ENCODE measurements at places on chromosomes 4 and X. TPM values are rescaled to one million over a fixed set of nuclear protein-coding genes. Genes with fewer than 3 reads are reported as not detected.

DNA sequence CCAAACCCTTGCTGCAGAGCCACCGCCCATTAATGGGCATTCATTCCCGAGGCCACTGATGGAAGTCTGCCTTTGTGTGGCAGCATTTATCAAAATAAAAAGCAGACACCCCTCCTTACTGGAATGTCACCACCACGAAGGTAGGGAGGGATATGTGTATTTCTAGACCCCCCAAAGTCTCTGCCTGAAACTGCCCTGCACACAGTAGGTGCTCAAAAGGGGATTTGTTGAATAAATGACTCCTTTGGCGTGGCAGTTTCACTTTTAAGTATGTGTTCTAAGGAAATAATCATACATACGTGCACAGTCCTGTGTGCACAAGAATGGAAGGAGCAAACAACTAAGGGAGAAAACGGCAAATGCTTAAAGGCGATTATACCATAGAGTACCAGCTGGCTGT is 23.6 kb upstream of the GLOD5 start:
- DNase-seq, result no peak

- DNase-seq, result no peak
Observed at GRCh38 chr4:146329050-146329716, 114.8 kb downstream of the REELD1 start.

- no peak for DNase-seq
Observed at GRCh38 chr4:121112530-121112929, 40.2 kb upstream of the NDNF start.

DNA sequence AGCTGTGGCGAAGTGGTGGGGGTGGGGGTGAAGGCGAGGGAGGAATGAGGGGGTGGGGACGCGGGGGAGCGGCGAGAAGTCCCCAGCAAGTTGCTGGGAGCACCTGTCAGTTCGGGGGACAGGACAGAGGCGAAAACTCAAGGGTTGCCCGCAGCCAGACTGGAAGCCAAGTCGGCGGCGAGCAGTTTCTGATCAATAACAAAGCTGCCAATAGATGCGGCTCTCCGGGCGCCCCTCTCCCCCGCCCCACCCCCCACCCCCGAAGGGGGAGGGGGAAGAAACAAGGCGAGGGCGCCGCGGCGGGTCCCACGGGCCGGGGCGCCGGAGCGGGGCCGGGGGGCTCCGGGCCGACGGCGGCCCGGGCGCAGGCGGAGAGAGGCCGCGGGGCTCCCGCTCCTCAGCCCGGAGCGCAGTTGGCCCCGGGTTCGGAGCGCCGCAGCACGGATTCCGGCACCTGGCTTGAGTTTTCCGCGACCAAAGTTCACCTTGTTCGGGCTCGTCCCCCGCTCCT is 379 bp downstream of the PDGFC start:
- peak; percentile 21 for DNase-seq

DNA sequence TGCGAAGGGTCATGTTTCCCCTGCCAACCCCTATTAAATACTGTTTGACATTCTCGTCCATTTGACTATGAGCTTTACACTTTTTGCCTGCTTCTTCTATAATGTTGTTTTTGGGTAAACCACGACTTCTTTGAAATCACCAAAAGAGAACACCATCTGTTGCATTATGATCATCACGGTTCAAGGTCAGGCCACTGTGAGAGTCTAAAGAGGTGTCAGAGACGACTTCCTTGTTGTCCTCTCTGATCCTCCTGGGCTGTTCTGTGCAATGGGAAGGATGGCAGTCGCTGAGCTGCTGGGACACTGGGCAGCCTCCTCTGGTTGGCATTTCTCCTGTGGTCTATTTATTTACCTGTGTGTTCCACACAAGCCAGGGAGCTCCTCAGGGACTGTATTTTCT is 137.5 kb downstream of the RASL11B start:
- DNase-seq, result no peak

DNA sequence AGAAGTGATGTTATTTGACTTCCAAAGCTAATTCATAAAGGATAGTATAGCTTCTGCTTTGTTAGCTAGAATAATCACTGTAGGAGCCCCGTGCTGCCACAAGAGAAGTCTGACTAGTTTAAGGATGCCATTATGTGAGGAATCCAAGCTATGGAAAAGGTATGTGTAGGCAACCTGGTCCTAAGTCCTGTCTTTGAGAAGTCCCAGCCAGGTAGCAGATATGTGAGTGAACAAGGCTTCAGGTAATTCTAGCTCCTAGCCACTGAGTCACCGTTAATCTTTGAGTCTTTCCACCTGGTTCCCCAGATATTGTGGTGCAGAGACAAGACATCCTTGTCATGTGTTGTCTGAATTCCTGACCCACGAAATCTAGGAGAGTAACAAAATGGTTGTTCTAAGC is 55.5 kb downstream of the BMP3 start:
- no peak for DNase-seq

DNA sequence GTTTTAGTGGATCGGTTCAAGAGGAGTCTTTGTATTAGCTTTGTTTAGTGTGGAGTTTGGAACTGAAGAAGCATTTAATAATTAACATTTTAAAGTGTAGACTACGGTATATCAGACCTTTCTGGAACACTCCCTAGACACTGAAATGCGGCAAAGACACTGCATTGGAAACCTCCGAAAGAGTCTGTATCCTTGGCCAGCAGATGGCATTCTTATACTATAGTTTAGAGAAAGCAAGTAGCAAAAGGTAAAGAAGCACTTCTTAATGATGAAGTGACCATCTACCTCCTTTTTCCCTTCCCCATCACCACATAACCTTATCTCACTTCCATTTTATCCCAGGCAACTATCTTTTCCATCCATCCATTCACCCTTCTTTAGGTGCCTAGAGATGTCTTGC is 7.6 kb downstream of the FABP2 start:
- DNase-seq, result no peak

- peak; percentile 35 for DNase-seq
Observed at GRCh38 chr4:42331914-42332368, 65.3 kb upstream of the SHISA3 start.

- DNase-seq, result no peak
Observed at GRCh38 chrX:100373673-100374072, 36.4 kb downstream of the PCDH19 start.

GRCh38 chr4:3302786-3303564 is 10.2 kb downstream of the RGS12 start:
- DNase-seq, result no peak

GRCh38 chrX:22117633-22118032 is 85.5 kb downstream of the PHEX start:
- DNase-seq, result no peak

DNA sequence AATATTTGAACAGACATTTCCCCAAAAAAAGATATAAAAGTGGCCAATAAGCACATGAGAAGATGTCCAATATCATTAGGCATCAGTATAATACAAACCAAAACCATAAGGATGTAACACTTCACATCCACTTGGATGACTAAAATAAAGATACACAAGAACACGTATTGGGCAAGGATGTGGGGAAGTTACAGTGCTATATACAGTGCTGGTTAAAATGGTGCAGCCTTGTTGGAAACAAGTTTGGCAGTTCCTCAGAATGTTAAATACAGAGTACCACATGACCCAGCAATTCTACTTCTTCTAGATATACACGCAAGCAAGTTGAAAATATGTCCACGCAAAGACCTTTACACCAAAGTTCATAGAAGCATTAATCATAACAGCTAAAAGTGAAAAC is 58.9 kb downstream of the HAUS3 start:
- no peak for DNase-seq

DNA sequence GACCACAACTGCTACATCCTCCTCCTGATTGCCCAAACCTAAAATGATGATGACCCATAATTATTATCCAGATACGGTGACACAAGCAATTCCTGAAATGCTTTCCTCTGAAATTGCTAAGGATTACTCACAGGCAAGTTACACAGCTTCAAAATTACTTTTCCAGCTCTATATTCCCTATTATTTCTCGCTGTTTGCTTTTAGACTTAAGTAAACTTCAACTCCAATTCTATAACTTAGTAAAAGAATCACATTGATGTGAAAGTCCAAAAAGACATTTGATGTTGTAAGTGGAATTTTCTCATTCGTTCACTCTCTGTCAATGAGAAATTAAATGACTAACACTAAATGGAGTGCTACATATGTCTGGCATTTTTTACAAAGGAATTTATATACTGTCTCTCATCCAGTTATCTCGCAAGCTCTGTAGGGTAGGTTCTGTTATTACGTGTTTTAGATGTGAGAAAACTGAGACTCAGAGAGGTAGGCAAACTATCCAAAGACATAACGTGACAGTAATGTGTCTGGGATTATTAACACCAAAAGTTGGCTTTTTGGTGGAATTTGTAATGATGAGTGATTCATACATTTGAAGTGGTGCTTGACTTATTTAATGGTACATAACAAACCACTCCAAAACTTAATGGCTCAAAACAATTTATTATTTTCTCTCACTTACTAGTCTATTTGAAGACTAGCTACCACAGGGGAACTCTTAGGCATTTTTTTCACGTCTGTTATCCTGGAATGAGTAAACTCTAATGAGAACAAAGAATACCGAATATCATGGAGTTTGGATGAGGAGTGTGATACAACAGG is 31.5 kb downstream of the PALLD start:
- no peak for DNase-seq

DNA sequence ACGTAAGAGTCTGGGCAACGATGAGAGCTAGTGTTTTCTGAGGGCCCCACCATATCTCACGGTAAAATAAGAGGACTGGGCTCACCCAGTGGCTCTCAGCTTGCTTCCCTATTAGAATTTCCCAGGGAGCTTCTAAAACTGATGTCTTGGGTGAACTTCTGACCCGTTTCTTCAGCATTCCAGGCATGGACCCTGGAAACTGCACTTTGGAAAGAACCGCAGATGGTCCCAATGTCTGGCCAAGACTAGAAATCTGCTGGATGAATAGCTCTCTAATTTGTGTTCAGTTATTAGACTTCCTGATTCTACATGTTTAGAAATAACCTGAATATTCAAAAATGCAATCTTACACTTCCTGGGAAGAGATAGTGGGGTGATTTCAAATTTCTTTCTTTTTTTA is 127.8 kb downstream of the ANOS1 start:
- no peak for DNase-seq

DNA sequence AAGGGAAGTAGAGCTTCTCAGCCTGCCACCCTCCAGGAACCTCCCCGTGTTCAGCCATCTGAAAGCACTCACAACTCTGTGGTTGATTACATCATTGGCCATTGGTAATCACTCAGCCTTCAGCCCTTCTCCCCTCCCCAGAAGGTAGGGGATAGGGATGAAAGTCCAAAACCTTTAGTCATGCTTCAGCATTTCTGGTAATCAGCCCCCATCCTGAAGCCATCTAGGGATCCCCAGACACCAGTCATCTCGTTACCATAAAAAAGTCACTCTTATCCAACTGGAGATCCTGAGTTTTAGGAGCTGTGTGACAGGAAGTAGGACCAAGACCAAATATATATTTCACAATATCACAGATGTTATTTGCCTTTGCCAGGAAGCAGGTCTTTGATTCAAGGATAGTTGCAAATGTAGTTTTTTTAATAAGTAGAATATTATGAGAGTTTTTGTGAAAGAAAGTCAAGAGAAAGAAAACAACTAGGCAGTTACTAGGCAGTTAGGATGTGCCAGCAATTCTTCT is 364.6 kb upstream of the NOCT start:
- DNase-seq, result no peak

- DNase-seq, result no peak
Observed at GRCh38 chrX:82742351-82742750, 765.7 kb upstream of the POU3F4 start.

- DNase-seq, result no peak
Observed at GRCh38 chr4:110840221-110840654, 217.4 kb upstream of the PITX2 start.

- DNase-seq, result no peak
Observed at GRCh38 chr4:84631573-84631972, 48.6 kb downstream of the CDS1 start.

GRCh38 chrX:43720082-43720481 is 64.0 kb downstream of the MAOA start:
- DNase-seq, result no peak

DNA sequence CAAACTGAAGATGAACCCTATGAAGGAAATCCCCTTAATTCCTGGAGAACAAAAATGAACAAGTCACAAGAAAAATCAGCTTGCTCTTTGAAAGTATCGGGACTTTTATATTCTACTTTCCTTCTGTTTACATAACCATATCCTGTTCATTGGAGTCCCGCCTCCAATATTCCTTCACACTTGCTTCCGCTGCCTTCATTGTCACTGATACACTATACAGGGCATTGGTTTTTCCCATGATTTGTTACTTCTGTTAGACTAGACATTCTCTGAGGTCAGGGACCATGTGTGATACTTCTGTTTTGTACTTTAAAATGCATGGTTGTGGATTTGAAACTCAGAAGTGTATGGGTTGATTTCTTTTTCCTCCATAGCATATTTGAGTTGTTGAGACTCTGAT is 18.8 kb downstream of the MCUB start:
- DNase-seq, result no peak

DNA sequence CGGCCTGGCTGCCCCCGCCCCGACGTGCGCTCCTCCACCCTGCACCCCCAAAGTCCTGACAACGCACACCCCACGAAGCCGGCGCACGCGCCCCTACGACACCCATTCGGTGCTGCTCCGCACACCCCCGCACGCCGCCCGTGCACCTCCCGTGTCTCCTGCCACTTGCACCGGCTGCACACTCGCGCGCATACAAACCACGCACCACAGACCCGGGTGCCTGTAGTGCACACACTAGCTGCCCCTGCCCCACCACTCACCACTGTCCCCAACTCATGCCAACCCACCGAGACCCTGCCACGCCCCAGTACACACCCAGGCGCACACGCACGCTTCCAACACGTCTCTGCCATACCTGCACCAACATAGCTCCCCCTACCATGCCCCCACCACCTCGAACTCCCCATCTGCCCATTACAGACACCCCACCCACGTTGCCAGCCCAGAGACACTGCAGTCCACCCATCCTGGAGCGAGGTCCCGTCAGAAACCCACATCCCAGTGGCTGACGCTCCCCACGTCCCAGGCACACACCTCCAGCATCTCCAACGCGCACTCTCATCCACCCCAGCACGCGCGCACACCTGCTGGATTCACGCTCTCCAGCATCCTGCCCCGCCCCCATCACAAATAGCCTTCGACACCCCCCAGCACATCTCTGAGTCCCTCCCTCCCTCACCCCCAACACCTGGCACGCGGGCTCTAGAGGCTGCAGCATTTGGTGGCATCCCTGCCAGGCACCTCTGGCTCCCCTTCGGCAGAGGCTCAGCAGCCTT is 4.2 kb upstream of the DUSP9 start:
- DNase-seq, result no peak

DNA sequence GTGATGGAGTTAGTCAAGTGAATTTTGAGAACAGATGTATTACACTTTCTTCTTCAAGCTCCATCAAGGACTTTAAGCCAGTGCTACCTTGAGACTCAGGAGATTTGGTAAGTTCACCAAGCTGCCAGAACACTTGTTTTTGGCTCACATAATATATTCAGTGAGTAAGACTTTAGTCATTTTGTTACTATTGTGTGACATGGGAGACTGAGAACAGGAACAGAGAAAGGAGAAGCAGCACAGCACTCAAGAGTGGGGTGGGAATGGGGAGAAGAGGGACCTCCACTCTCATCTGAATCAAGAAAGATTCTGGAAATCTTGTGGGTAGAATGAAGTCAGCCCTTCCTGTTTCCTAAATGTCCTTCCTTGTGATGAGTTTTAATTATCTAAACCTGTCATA is 87.3 kb upstream of the TET2 start:
- DNase-seq, result no peak

The APLN gene
- polyA plus RNA-seq, result 0.68 TPM

The IGBP1 gene
- 79.0 TPM for polyA plus RNA-seq

The ADAMTS3 gene
- polyA plus RNA-seq, result 0.10 TPM

The UVSSA gene
- 3.6 TPM for polyA plus RNA-seq

The ATXN3L gene
- polyA plus RNA-seq, result not detected

The SPACA5 gene
- polyA plus RNA-seq, result not detected

The SULT1B1 gene
- polyA plus RNA-seq, result 0.14 TPM

The ZNF711 gene
- 0.25 TPM for polyA plus RNA-seq

The TMEM271 gene
- not detected for polyA plus RNA-seq

The CHM gene
- polyA plus RNA-seq, result 11.1 TPM

The PABPC5 gene
- polyA plus RNA-seq, result 0.32 TPM

The ERVMER34-1 gene
- not detected for polyA plus RNA-seq

Data from psoas muscle (tissue), 8 donors.